ENCODE measurements at places on chromosomes 7 and 10.

- no peak for DNase-seq
These were observed 93.6 kb downstream of the SNX10 start for GRCh38 chr7:26385240-26385639.

GRCh38 chr7:96104984-96105383 is 216.9 kb downstream of the SLC25A13 start:
- no peak for DNase-seq

- DNase-seq, result no peak
These were observed 86.8 kb upstream of the KMT2C start for GRCh38 chr7:152522571-152523067.

- DNase-seq, result no peak
These were observed 155.9 kb downstream of the ARID5B start for GRCh38 chr10:62057359-62057758.

GRCh38 chr10:61974601-61975390 is 73.3 kb downstream of the ARID5B start:
- DNase-seq, result no peak

DNA sequence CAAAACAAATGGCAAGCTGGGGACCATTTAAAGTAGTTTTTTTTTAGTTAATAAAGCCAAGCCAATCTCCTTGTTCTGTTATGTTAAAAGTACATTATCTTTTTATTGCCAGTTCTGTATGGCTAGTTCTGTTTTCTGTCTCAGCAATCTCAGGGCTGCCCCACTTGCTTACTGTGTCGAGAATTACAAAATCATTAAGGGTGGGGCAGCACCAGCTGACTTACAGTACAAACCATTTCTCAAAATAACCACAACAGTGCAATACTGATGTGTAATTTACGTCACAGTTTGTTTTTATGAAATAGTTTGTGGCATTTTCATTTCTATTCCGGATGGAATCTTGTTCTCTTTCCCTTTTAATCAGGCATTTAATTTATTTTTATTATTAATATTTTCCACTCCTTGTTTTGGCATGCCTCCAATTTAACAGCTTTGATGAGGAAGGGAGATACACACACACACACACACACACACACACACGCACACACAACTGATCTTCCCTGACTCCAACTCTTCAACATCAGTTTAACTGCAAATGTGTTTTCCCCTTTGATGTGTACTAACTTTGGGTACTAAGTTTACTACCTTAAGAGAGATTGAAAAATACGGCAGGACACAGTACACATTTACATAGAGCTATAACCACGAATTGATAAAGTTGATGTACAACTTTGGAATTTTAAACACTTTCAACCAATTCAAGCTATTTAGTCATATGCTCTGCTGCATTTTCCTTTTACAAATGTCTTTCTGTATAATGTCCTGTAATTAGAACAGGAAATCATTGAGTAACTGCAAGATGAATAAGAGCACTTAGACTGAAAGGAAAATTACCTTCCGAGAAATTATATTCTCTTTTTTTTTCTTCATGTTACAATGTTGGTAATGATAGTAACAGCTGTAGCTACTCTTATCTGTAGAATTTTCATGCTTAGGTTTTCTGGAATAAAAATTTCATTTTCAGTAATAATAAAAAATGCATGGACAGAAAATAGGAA is 91.5 kb downstream of the ARID5B start:
- DNase-seq, result peak; percentile 86

Measured in AG09319 (cell line).